ENCODE measurements at places on chromosomes 5 and 9.

DNA sequence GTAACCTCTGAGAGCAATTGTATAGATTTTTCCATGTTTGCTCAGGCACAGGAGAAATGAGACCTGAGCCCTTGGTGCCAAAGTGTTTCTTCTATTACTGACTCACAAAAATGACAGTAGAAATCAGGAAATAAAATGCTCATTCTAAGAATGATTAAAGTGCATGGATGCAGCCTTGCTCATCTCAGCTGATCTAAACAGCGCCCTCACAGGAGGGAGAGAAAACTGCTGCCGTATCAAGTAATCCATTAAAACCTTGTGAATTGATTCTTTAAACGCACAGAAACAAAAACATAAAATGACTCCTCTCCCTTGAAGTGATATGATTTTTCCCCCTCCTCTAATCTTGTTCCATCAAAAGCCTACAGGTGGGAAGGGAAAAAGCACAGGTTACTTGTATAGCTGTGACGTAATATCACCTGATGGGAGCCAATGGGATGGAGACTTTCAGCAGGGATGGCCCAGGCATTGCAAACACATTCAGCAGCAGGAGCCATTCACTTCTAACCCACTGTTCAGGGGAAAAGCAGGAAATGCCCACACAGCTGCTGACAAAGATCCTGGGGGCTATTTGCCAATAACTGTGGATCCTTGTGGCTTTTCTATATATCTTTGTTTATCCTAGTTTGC is 76.7 kb downstream of the PLCXD3 start:
- no peak for DNase-seq

DNA sequence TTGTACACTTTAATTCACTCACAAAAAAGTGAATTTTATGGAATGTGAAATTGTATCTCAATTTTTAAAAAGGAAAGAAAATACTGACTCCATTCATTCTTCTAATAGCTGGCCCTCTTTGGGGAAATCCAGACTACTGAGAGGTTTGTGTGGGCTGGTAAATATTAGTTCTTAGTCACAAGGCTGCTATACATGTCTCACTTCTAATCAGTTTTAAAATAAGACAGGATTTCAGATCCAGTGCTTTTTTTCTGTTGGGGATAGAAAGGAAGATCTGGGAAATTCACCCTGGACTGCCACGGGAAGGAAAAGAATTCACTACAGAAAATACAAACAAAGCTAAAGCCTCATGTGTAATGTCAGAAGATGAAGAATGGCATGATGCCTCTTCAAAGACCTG is 32.7 kb upstream of the ADAMTSL1 start:
- no peak for DNase-seq

- DNase-seq, result no peak
These were observed 83.9 kb downstream of the NR3C1 start for GRCh38 chr5:143319437-143320227.

- no peak for DNase-seq
These were observed 81.8 kb upstream of the MAMDC2 start for GRCh38 chr9:69961843-69962242.

GRCh38 chr5:57202811-57203210 is 29.0 kb downstream of the GPBP1 start:
- no peak for DNase-seq

DNA sequence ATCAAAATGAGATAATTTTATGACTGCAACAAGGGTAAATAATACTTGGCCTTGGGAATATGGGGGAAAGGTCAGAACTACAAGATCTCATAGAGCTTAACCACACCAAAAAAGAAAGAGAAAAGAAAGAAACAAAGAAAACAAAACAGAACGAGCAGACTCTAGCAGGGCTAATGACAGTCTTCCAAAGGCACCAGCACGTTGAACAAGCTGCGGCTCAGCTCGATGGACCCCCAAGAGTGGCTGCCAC is 689 bp downstream of the AK3 start:
- DNase-seq, result no peak

- DNase-seq, result no peak
These were observed 62.2 kb upstream of the ADAMTS2 start for GRCh38 chr5:179407191-179408175.
